Hepatocyte (in vitro differentiated cells): ENCODE measurements at places on chromosomes 7 and 10. TPM values are rescaled to one million over a fixed set of nuclear protein-coding genes. Genes with fewer than 3 reads are reported as not detected.

The TMEM140 gene
- total RNA-seq: 19.4 and 20.8 TPM in 2 replicates

The EBF3 gene
- total RNA-seq: 0.40 and 0.77 TPM in 2 replicates

The FIGNL1 gene
- total RNA-seq: 11.8 and 13.6 TPM in 2 replicates

The GPR26 gene
- 0.04 TPM in 1 of 2 replicates, not detected in the other for total RNA-seq

The LDB3 gene
- 0.12 TPM in 1 of 2 replicates, not detected in the other for total RNA-seq

The MPP7 gene
- total RNA-seq: 8.4 and 9.1 TPM in 2 replicates

The OR6B1 gene
- not detected in 2 replicates for total RNA-seq

The OR9A2 gene
- total RNA-seq: not detected in 2 replicates

The SEC61A2 gene
- 11.1 and 13.7 TPM in 2 replicates for total RNA-seq
